ENCODE measurements at places on chromosomes 5 and 9.

- no peak for DNase-seq
These were observed 703 bp downstream of the ISCA1 start for GRCh38 chr9:86281593-86282076.

GRCh38 chr9:75185585-75186170, 97.4 kb downstream of the OSTF1 start:
- peak; percentile 23 for DNase-seq

GRCh38 chr9:92983984-92984589, 36.8 kb downstream of the FGD3 start:
- no peak for DNase-seq

- DNase-seq: no peak
These were observed 12.9 kb upstream of the ZNF782 start for GRCh38 chr9:96867079-96867804.

- no peak for DNase-seq
These were observed 19.8 kb downstream of the SLC6A18 start for GRCh38 chr5:1244976-1245375.

GRCh38 chr5:18850216-18850615, 1137.8 kb downstream of the CDH18 start:
- no peak for DNase-seq

DNA sequence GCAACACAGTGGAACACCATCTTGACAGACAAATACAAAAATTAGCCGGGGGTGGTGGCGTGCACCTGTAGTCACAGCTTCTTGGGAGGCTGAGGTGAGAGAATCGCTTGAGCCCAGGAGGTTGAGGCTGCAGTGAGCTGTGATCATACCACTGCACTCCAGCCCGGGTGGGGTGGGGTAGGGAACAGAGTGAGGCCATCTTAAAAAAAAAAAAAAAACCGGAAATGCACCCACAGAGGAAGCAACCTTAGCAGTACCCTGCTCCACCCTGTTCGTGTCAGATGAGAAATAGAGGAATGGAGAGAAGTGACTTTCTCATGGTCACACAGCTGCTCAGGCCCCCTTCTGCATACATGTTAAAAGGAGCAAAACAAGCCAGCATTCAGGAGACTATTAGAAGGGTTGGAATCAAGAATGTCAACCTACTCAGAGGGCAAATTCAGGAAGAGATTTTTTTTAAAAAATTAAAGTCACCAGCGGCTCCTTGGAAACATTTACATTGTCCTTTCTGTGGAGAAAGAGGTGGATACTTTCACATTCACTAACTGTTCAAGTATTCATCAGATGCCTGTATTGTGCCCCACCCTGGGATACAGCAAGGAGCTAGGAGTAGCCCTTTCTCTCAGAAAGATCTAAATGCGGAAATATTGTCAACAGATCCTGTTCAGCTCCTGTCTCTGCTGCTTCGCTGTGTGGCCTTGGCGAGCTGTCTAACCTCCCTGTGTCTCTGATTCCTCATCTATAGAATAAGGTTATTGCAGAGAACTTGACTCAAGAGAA, 41.0 kb downstream of the CYFIP2 start:
- DNase-seq: no peak

DNA sequence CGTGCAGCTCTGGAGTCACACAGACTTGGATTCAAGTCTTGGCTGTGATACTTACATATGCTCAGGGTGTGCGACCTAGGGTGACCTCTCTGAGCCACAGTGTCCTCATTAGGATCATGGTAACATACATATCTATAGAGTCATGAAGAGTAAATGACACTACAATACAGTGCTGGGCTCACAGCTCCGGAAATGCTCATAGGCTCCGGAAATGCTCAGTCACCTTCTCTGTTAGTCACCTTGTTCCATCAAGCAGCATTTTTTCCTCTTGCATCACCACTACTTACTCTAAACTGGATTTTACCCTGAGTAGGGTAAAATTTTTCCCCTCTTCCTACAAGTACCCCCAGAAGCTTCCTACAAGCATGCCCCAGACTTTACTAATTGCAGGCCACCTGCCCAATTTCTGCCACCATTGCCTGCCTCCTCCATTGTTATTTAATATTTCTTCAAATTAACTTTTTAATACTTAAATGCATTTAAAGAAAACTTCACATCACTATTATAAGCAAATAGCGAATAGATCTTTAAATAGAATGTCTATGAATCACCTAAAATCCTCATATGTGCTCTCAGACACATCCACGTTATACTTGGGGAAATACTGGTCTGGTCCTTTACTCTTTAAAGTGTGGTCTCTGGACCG, 147.6 kb upstream of the SPRY4 start:
- DNase-seq: peak; percentile 79

GRCh38 chr5:113364466-113364865, 70.3 kb downstream of the TSSK1B start:
- DNase-seq: no peak

DNA sequence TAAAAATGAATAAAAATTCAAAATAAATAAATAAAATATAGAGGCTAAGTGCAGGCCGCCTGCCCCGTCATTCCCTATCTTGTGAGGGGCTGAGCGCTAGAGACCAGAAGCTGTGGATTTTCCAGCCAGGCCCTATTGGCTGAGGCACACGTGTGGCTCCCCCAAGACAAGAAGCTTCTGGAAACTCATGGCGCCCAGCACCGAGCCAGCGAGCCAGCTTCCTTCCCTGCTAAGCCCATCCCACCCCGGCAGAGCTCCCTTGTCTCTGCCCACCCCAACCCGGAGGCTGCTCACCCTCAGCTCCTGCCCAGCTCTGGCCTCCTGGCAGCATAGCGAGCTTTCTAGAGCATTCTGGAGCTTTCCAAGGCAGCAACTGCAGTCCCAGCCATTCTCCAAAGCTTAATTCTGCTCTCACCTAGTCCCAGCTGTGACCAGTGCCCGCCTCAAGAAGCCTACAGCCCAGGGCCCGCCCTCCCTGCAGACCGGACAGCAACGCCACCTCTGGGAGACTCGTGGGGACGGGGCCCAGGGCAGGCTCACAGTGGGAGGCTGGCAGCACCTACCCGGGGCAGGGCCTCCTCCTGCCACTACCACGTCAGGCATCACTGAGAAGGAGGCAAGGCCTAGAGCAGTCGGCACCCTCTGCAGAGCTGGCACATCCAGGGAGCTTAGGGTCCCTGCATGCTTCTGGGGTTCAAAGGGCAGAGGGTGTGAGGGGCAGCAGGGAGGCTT, 23.2 kb upstream of the TMEM250 start:
- no peak for DNase-seq

- DNase-seq: no peak
These were observed 31.9 kb upstream of the ZNF354A start for GRCh38 chr5:178762391-178762790.

DNA sequence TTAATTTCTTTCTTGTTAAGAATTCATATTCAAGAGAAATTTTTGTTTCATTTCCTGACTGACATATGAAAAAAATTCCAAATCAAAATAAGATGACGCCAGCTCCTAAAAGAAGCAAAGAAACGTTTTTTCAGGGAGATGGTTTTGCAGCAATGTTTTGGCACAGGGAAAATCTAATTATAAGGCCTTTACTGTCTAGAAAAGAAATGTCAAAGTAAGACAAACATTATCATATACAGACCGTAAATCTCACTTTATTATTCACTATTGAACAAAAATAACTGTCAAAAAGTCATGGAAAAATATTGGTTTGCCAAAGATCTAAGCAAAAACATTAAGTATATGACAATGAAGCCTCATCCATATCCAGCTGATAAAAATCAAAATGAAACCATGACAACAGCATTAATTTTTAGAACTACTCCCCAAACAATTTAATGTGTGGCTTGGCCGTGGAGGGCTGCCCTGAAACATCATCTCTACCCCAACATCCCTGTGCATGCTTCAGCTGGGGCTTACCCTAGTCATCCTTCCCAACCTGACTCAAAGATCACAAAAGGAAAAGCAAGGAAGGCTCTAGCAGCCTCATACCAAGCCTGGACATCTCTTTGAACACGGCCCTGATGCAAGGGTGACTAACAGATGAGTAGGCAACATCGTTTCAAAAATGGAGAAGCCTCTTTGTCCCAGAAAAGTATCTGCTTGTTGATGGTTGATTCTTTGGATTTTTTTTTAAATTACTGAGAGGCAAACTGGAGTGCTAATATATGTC, 95.6 kb downstream of the ARSB start:
- DNase-seq: no peak

DNA sequence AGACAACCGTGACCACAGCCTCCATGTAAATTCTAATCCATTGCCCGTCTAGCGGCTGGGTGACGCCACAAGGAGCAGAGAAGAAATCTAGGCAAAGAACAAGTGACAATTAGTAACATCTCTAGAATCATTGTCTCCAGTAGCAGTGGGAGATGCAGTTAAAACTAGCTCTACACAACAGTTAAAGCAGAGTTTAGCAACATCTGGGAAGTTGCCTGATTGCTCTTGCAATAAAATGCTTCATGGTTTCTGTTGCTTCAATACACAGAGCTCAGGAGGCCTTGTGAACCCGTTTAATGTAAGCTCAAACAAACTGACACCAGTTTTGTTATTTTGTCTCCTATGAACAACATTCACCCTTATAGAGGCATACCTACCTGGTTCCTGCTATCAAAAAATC, 369.8 kb upstream of the PDE4D start:
- no peak for DNase-seq

- no peak for DNase-seq
These were observed 85.3 kb upstream of the COX7C start for GRCh38 chr5:86532429-86532828.

GRCh38 chr9:19184144-19184917, 46.2 kb upstream of the DENND4C start:
- peak; percentile 81 for DNase-seq

DNA sequence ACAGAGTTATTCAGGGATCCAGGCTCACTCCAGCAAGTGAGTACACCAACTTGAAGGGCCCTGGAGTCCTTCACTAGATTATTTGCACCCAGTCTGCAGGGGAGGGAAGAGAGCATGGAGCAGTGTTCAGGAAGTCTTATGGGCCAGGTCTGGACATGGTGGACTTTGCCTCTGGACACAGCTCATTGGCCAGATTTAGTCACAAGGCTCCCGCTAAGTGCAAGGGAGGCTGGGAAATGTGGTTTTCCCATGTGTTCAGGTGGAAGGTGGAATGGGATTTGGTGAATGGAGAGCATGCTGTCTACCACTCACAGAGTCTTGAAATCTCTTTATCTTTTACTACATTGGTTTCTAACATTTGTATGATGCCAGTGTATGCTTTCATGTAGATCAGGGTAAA, 200.5 kb downstream of the GNA14 start:
- no peak for DNase-seq

- no peak for DNase-seq
These were observed 2.8 kb downstream of the SHC3 start for GRCh38 chr9:89175828-89176261.

- no peak for DNase-seq
These were observed 247.0 kb downstream of the YTHDC2 start for GRCh38 chr5:113760486-113760885.

- DNase-seq: no peak
These were observed 151.3 kb downstream of the GAS1 start for GRCh38 chr9:86795823-86796553.

GRCh38 chr9:35227284-35227683, 65.5 kb downstream of the UNC13B start:
- no peak for DNase-seq

- DNase-seq: no peak
These were observed 39.2 kb downstream of the PPIC start for GRCh38 chr5:122997294-122997693.

GRCh38 chr9:125990793-125991220, 243.6 kb downstream of the PBX3 start:
- no peak for DNase-seq

DNA sequence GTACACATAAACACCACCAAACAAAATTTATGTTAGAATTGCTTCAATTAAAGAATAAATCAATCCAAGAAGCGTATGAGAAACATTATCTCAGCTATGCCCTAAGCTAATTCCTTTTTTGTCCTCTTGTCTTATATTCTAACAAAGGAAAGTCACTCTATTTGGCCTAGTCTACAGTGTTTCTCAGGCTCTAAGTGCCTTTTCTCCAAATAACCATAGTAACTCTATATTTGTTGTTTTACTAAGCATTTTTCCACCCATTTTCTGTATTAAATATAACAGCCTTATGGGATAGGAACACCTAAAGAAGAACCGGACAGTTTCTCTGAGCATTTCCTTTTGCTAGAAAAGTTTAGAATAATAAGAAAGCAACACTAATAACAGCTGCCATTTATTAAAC, 120.1 kb upstream of the MTAP start:
- DNase-seq: no peak

DNA sequence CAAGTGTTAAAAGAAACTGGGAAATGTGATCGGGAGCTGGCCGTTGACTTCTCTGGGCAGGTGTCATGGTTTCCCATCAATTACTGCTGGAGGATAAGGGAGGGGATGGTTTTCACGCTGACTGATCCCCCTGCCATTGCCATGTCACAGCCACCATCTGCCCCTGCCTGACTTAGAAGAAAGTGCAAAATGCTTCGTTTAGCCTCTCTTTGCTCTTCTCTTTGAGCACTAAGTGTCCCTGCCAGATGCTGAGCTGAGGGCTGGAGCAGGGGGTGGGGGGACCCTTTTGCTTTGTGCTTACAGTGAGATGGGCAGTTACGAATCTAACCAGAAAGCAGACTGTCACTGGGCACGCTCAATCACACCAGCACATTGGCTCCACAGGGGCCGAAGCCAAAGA, 138.4 kb upstream of the ALDH1B1 start:
- DNase-seq: no peak

DNA sequence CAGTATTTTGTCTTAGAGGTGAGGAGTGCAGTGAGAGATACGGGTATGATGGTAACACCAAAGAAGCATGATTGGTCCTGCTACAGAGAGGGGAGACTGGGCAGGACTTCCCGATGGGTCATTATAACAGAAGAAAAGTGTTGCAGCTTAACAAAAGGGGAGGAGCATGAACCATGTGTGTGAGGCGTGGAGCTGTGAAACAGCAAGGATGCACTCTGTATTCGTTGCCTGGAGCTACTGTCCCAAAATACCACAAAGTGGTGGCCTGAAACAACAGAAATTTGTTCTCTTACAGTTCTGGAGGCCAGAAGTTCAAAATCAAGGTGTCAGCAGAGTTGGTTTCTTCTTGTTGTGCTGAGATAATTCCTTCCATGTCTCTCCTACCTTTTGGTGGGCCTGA, 59.4 kb upstream of the GRHPR start:
- DNase-seq: no peak

DNA sequence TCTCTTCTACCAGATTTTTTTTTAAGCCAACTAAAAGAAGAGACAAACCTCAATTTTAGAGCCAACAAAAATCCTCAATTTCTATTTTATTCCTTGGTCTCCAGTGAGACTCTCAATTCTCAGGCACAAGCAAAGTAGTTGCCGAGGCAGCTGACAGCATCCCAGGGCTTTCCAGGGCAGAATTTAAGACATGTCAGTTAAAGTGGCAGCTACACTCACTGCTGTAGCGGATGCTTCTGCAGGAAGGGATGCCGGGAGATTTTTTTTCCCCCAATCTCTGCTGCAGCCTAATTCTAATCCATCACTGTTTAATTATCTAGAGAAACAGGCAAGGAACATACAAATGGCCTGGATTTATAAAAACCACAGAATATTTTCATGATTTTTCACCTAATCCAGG, 57.0 kb downstream of the TTC39B start:
- no peak for DNase-seq

DNA sequence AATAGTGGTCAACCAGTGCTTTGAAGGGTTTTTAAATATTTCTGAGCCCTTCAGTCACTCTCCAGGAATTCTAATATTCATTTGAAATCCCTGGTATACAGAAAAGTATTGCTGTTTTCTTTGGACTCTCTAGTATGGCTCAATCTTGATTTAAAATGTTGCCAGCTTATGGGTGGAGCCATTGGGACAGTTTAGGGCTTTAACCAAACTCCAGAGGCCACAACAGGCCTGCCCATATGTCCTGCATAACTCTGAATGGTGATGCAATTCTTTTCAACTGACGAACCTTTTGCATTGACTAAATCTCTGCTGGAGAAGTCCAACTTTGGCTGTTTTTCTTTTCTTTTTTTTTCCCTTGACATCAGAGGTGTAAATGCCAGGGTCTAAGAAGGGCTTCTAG, 10.3 kb upstream of the ANKHD1 start:
- DNase-seq: no peak
